Activated T-helper 2 cell treated with anti-CD3 and anti-CD28 coated beads, Interferon-gamma antibody, Interleukin-2, Interleukin-4, amounts not matched to agents 10 μg/mL and 5 μg/mL and 100 μg/mL, durations not matched to agents 14 hours and 24 hours and 36 hours (primary cell): ENCODE measurements at places on chromosomes 11 and 22. TPM values are rescaled to one million over a fixed set of nuclear protein-coding genes. Genes with fewer than 3 reads are reported as not detected.

GRCh38 chr11:35337136-35337913 lies 82.0 kb downstream of the SLC1A2 start:
- DNase-seq: no peak

DNA sequence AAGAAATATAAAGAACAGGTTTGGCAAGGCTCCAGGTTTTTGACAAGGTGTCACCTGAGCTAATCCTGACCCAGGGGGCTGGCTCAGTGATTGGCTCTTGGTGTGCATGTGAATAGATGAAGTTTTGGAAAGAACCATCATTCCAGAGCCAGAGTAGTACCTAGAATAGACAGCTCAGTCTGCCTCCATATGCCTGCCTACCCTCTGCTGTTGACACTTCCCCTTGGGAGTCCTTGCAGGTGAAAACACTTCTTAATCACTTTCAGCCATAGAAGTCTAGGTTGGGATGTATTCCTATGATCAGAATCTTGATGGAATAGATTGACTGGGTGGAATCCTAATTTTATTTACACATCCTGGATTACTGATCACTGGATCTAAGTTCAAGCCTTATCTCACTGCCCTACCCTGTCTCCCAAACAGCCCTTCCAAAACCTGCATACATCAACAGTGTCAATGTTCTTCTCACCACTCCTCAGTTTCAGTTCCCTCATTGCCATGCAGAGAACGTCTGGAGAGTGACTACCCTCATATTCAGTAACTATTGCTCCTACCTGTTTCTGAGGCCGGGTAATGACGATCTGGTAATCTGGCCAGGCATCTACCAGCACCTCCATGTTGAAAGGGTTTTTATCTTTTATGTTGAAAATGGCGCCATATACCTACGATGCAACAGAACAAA lies 6.7 kb downstream of the GLYATL2 start:
- no peak for DNase-seq

C11orf87 gene
- not detected in 2 replicates for total RNA-seq

MS4A3 gene
- not detected in 2 replicates for total RNA-seq

- DNase-seq: no peak
These were observed 352.8 kb upstream of the NARS2 start for GRCh38 chr11:78927511-78927910.

EFEMP2 gene
- 8.8 and 9.2 TPM in 2 replicates for total RNA-seq

CCDC81 gene
- 0.83 and 1.5 TPM in 2 replicates for total RNA-seq

DNA sequence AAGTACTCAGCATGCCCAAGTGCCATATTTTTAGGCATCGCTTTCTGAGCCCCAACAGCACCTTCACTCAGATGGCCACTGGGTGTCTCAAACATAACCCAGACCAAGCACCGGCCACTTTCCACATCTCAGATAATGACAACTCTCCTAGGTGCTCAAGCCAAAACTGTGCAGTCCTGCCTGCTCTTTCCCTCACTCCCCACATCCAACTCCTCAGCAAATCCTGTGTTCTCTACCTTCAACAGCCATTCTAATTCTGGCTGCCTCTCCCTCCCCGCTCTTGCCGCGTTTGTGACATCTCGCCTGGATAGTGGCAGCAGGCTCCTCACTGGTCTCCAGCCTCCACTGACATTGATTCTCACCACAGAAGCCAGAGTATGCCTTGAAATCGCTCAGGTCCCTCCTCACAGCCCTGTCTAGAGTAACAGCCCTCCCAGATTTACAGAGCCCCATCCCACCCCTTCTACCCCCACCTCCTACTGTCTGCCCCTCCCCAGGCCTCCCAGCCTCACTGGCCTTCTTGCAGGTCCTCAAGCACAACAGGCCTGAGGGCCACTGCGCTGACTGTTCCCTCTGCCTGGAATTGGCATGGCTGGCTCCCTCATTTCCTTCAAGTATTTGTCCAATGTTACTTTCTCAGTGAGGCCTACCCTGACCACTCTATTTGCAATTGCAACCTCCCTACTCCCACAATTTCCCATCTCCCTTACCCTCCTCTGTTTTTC lies 1.3 kb upstream of the PHETA2 start:
- no peak for DNase-seq

OR52I2 gene
- total RNA-seq: not detected in 2 replicates

LRRC32 gene
- 26.5 and 26.7 TPM in 2 replicates for total RNA-seq

SCGB2A2 gene
- not detected in 2 replicates for total RNA-seq

- DNase-seq: no peak
These were observed 82.5 kb downstream of the ZNF280B start for GRCh38 chr22:22425783-22426624.

DNA sequence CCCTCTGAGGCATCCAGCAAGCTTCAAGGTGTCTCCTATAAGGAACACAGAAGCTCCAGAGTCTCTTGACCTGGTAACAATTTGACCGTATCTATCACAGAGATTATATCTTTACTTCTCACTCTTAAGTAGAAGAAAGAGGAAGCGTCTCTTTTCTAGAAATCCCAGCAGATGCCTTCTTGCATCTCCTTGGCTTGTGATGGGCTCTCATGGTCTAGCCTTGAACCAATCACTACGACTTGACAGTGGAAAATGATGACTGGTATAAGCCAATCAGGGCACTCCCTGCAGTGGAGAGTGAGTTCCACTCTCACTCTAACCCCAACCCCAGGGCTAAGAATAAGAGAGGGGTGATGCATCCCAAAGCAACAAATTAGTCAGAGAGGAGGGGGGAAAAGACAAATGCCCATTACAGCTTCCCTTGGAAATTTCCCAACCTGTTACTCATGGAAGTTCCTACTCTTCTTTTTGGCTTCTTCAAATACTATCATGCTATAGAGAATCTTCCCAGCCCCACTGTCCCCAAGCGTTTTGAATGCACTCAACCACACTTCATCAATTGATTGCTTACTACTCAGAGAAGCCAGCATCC lies 293.5 kb downstream of the MN1 start:
- no peak for DNase-seq

- DNase-seq: no peak
These were observed 910 bp downstream of the CLTCL1 start for GRCh38 chr22:19290400-19291217.

GRCh38 chr22:37054056-37054395 lies 2.5 kb downstream of the KCTD17 start:
- no peak for DNase-seq

DNA sequence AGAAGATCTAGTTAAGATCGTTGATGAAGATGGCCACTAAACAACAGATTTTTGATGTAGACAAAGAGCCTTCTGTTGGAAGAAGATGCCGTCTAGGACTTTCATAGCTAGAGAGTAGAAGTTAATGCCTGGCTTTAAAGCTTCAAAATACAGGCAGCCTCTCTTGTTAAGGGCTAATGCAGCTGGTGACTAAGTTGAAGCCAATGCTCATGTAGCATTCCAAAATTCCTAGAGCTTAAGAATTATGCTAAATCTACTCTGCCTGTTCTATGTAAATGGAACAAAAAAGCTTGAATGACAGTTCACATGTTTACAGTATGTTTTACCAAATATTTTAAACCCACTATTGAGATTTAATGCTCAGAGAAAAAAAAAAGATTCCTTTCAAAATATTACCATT lies 492.6 kb downstream of the CNTN5 start:
- no peak for DNase-seq

DNA sequence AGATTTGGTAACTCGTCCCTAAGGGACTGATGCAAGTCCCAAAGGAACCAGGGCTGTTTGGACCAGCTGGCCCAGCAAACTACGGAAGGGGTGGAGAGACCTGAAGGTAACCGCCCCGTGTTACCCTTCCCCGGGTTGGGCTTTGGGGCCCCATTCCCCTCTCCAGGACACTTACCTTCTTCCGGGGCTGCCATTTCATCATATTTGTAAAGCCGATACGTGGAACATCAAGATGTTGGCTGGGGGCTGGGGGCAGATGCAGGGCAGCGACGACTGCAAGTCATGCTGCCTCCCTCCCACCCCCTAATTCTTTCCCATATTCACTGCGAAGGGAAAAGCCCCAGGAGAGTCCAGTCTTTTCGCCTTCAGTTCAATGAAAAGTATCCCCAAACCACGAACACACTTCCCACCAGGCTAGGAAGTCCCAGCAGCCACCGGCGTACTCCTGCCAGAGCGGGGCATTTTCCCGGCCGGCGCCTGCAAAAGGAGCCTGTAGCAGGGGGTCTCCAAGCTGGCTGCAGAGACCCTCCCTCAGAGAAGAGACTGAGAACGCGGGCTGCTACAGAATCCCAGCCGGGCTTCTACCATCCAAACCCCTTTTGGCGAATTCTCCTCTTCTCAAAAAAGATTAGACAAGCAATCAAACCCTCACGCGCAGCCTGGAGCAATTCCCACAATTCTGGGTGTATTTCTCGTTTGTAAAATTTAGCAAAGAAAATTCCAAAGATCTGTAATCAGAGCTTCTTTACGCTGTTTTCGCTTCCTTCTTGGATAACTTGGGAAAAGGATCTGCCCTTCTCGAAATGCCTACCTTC lies 236.7 kb downstream of the TTC28 start:
- no peak for DNase-seq

DUSP8 gene
- 1.2 and 1.8 TPM in 2 replicates for total RNA-seq

GRCh38 chr11:118918128-118918685 lies 7.5 kb downstream of the BCL9L start:
- DNase-seq: no peak

DNA sequence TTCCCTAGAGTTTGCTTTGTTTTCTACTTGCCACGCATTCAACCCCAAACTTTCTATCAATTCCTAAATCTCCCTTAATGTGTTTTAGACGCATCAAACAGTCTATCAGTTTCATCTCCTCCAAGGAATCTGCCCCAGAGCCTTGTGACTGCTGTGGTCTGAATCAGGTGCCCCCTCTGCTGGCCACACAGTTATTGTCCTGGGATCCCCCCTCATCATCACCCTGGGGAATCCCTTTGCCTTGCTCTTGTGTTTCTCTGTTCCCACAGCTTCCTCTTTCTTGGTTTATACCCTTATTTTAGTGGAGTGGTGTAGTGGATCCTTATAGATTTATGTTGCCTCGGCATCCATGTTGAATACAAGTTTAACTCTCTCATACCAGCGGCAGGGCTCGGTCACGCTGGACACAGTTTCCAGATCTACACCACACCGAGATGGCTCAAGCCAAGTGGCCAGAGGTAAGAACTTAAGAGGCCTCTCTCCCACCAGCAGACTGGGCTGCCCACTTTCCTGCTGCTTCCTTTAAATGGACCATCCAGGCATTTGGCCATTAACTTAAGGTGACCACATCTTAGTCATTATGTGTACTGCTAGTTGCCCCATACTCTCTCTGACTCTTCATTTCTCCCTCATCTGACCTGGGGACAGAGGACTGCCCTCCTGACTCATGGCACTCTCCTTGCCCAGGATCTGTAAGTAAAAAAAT lies 8.2 kb downstream of the UPB1 start:
- no peak for DNase-seq

GRCh38 chr11:106277484-106277883 lies 200.0 kb downstream of the AASDHPPT start:
- no peak for DNase-seq

- no peak for DNase-seq
These were observed 411.9 kb downstream of the SOX6 start for GRCh38 chr11:15944460-15944859.

GRCh38 chr11:107858217-107859070 lies at the start of gene SLC35F2:
Gene SLC35F2 (minus strand): TSS chr11:107858787. CDS start chr11:107858767, 20 bp downstream.
- peak; percentile 62 for DNase-seq

GRCh38 chr11:105137286-105137685 lies 2.3 kb downstream of the CARD18 start:
- no peak for DNase-seq

DNA sequence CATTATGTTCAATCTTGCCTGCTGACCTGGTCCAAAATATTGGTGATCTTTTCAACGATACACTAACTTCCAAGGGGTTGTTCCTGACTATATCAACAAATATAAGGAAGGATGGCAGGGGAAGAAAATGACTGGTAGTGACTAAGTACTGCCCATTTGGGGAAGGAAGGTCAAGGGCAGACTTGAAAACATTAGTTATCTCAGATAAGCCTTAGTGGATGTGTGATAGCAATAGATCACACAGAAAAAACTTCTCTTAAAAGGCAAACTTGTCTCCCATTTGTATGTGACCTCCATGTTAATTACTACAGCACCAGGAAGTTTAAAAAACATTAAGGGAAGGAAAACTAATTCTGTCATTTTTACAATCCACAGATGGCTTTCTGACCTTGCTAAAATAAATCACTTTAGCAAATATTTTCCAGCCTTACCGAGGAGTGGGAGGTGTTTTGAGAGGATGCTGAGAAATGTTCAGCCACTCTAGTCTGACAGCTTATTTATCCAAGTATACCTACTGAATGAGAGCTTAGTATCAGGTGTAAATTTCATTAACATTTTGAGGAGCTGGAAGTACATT lies 88.2 kb upstream of the DDI1 start:
- no peak for DNase-seq

DNA sequence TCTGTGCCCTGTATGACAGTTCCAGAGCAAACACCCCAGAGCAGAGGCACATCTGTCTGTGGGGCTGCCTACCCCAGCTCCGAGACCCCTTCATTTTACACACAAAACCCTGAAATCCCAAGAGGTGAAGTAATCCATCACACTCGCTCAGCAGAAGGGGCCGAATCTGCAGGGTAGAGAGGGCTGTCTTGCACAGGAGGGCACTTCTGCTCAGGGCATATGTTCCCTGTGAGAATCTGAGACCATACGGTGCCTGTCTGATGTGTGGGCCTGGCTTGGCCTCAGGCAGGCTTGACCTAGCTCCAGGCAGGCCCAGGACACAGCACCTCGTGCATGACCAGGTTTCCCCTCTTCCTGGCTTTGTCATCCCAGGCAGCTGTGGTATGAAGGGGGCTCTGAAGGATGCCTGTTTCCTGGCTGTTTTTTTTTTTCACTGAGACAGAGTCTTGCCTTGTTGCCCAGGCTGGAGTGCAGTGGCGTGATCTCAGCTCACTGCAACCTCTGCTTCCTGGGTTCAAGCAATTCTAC lies 37.2 kb downstream of the GRIK4 start:
- DNase-seq: no peak

DSCAML1 gene
- not detected in 2 replicates for total RNA-seq

- DNase-seq: no peak
These were observed 2.9 kb upstream of the OR52I2 start for GRCh38 chr11:4578624-4579023.

DNA sequence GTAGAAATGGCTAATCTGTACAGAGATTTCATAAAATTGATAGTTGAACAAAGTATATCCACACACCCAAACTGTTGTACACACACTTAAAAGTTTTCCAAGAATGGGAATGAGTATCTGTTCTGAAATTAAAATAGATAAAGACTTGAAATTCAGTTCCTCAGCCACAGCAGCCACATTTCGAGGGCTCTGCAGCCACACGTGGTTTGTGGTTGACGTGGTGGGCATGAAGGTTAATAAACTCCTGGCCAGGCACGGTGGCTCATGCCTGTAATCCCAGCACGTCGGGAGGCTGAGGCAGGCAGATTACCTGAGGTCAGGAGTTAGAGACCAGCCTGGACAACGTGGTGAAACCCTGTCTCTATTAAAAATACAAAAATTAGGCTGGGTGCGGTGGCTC lies 24.0 kb downstream of the TPST2 start:
- no peak for DNase-seq

- DNase-seq: no peak
These were observed 191.5 kb downstream of the CEP164 start for GRCh38 chr11:117519170-117519569.
